Fibroblast of skin of right biceps (primary cell): ENCODE measurements at places on chromosomes 7 and 10.

GRCh38 chr10:72483471-72483870 lies 128.8 kb upstream of the DNAJB12 start:
- DNase-seq, result no peak

- no peak for DNase-seq
Observed at GRCh38 chr10:35397953-35398352, 61.6 kb downstream of the CCNY start.

GRCh38 chr10:55098452-55098851 lies 297.4 kb upstream of the PCDH15 start:
- no peak for DNase-seq

- no peak for DNase-seq
Observed at GRCh38 chr10:75773813-75774782, 342.7 kb downstream of the LRMDA start.

GRCh38 chr7:80135309-80136104 lies 876 bp downstream of the GNAI1 start:
- DNase-seq, result no peak

GRCh38 chr7:149494738-149495368 lies 2.8 kb downstream of the ZNF746 start:
- no peak for DNase-seq

DNA sequence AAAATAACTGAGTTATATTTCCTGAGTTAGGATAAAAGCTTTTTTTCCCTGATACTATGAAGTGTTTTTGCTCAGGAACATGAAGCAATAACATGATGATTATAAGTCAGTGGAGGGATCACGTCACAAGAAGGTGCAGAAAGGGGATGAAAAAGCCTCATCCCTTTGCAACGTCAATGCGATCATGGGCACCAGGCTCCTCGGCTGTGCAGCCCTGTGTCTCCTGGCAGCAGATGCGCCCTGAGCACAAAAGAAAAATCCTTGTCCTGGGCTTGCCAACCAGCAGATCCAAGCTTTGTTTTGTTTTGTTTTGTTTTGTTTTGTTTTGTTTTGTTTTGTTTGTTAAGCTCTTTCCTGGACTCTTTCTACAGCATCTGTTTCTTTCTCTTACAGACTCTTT lies 103.5 kb upstream of the PRSS1 start:
- DNase-seq, result no peak

DNA sequence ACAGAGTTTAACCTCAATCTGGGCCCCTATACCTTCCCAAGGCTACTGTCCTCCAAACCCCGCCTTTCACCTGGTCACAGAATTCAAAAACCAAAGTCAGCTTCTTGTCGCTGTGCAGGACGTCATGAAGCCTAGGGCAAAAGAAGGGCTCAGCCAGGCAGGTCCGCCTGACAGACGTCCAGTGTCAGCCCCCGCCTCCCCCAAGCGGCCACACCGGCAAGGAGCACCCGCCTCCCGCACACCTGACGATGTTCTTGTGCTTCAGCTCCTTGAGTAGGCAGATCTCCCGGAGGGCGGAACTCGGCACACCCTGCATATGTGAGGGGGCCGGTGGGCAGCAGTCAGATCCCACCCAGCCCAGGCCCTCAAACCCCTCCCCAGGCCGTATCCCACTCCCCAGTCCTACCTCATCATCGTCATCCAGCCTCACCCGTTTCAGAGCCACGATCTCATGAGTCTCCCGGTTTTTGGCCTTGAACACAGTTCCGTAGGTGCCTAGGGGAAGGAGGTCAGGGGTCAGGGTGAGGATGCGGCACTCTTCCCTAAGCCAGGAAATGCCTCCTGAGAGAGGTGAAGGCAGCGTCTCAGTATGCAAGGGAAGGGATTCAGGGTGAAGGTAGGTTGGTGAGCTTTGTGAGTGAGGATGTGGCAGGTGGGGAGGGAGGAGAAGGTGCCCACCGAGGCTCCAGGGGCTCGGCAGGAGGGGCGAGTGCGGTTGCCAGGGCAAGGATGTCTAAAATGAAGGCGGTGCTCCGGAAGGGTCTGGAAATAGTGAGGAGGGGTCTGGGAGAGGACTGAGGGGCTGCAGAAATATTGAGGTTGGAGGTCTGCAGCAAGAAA lies 811 bp downstream of the CDK5 start:
- no peak for DNase-seq

DNA sequence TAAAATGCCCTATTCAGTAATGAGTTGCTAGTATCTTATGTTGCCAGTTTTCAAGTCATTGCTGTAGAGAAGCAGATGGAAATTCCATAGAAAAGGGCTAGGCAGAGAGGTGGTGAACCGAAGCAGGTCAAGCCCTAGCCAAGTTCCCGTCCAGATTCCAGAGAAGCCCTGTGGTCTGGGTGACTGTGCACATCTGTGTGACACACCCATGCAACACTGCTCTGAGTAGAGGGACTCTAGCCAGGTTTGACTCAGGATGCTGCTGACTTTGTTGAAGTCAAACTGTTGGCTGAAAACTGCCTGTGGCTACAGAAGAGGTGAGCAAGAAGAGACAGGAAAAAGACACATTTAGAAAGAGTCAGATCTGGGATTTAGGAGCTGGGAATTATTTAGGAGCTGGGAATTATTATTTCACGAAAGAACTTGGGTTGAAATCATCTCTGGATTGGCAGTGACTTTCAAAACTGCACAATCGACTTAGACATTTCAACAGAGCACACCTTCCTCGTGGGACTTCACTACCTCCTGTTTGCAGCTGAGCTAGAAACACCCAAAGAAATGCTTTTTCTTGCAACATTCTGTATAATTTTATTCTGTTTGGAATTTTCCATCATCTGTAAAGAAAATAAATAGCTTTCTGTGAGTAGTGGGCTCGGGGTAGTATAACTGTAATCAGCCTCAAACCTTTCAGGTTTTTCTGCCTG lies 149.1 kb upstream of the PRKCQ start:
- DNase-seq, result peak; percentile 55

GRCh38 chr7:40716052-40716451 lies 581.2 kb downstream of the SUGCT start:
- DNase-seq, result peak; percentile 50

GRCh38 chr7:104553074-104553473 lies 224.7 kb downstream of the LHFPL3 start:
- DNase-seq, result no peak

DNA sequence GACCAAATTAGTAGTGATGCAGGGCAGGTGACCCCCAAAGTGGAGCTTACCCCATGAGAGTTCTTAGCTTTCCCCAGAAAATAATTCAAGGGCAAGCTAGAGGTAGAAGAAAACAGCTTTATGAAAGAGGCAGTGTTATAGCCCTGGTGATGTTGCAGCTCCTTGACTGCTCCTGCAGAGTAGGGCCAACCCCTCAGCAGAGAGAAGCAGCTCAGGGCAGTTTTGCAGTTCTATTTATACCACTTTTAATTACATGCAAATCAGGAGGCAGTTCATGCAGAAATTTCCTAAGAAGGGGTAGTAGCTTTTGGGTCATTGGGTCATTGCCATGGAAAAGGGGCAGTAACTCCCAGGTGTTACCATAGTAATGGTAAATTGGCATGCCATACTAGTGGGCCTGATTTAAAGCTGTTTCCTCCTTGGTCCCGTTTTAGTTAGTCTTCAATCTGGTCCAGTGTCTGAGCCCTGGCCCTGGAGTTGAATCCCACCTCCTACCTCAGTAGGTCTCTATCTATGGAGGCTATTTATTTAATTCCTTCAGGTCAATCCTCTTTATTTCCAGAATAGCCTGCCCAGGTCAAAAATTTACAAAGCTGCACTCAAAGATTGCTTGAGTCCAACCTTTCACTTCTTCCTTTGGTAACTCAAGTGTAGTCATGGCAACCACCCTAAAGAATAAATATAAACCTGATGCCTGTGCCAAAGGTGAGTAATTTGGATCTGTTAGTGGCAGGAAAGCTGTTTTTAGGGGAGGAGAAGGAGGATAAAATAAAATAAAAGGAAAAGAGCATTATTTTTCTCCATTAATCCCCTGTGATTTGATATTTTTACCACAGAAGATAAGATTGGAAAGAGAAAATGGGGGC lies 29.5 kb downstream of the PLXDC2 start:
- DNase-seq, result peak; percentile 9

DNA sequence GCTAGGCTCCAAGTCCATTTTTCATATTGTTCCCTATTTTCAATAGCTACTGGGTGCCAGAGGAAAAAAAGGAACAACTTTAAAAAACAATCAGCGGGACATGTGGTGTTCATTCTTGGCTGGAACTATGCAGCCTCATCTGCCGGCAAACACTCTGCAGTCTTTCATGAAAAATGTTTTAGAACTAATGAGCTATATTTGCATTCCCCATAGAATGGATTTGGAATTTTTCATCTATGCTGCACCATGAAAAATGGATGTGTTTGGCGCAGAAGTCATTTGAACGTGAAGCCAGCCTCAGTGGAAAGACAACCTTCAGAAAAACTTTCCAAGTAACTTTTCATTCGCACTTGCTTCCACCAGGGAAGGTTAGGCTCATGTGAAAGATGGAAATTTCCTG lies 270.5 kb downstream of the SKAP2 start:
- DNase-seq, result no peak

- DNase-seq, result peak; percentile 5
Observed at GRCh38 chr10:26437637-26438461, at the start of gene APBB1IP. Gene APBB1IP, plus strand, starts transcription at chr10:26438341. Its CDS starts 53,986 bp downstream, at chr10:26492327.

GRCh38 chr7:131369354-131369753 lies 41.7 kb downstream of the MKLN1 start:
- no peak for DNase-seq

DNA sequence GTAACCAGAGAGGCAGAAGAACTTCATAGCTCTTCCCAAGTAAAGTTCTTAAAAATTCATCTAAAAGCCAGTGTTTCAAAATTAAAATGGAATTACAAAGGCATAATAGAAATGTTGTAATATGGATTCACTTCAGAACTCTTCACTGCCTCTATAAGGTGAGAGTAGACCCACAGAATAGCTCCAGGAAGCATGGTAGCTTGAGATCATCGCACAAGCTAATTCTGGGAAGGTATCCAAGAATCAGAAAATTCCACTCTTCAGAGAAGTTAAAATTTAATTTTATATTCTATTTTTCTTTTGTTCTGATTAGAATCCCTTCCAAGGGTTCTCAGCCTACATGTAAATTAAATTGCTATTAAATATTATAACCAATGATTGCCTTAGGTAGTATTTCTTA lies 1.5 kb upstream of the DHX32 start:
- peak; percentile 11 for DNase-seq

GRCh38 chr10:44306762-44307161 lies 78.1 kb downstream of the CXCL12 start:
- no peak for DNase-seq

DNA sequence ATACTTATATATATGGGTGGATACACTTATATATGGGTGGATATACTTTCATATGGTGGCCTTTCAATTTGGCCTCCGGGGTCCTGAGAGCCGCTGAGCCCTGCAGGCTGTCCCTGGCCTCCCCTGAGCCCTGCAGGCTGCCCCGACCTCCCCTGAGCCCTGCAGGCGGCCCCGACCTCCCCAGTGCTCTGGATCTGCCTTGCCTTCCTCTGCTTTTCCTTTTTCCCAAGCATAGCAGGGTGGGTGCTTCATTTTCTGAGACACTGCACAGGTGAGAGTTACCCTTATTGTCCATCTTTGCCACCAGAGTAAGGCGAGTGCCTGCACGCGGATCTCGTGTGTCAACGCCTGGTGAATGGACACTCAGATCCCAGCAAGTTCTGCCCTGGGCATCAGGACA lies 106.6 kb downstream of the VIPR2 start:
- no peak for DNase-seq

DNA sequence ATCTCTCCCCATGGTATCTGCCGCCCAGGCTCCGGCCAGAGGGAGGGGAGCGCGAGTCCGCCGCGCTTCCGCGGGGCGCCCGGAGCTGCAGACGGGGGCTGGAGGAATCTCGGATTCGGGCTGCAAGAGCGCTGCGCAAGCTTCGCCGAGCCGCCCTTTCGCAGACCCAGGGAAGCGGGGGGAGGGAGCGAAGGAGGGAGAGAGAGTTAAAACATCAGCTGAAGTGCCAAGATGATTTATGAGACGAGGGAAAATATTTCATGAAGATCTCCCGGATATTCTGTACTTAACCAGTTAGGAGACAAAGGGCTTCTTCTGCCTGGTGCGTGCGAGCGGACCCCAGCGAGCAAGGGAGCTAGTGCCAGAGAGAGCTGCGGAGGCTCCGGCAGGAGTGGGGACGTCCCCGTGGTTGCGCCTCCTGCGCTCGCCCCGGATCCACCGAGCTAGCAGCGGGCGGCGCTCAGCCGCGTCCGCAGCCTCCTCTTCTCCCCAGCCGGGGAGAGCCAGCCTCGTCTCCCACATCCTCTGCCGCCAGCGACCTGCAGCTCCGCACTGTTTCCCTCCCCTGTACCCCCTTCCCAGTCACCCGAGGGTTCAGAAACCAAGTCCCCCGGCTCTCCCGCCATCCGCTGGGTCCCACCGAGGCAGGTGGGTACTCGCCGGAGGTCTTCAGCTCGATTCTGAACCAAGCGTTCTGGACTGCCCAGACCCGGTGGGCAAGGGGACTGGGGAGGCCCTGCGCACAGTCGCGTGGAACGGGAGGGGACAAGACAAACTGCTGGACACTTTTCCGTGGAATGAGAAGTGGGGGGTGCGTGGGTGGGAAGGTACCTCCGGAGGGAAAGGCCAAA lies 1.0 kb upstream of the PAX2 start:
- no peak for DNase-seq

- DNase-seq, result no peak
Observed at GRCh38 chr10:34274906-34275305, 540.2 kb downstream of the PARD3 start.

DNA sequence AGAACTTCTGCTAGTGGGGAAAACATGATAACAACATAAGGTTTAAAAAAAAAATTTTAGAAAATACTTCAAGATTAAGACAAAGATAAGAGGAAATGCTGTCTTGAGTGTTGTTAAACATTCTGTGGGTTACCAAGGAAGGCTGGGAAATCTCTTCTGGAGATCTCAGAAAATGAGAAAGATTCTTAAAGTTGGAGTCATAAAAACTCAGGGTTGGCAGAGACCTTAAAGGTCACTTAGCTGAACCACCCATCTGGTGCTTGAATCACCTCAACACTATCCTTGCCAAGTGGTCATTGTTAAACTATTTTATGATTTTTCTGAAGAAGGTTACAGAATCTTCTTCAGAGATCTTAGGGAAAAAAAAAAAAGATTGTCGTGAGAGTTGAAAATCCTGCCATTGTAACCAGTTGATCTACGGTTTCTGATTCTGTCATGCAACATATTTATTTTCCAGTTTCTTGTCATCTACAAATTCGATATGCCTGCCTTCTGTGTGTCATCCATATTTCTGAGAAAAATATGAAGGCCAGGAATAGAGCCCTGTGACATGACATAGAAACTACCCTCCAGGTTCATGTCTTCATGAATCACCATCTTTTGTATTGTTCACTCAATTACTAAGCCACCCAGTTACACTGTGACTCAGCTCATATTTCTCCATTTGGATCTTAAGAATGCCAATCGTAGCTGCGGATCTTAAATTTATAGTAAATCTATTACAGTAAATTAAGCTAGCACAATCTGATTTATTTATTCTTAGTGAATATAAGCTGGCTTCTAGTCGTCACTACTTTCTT lies 179.2 kb downstream of the ST7 start:
- peak; percentile 92 for DNase-seq
